NCI-H774 (cell line): ENCODE measurements at places on chromosomes 16 and 17.

DNA sequence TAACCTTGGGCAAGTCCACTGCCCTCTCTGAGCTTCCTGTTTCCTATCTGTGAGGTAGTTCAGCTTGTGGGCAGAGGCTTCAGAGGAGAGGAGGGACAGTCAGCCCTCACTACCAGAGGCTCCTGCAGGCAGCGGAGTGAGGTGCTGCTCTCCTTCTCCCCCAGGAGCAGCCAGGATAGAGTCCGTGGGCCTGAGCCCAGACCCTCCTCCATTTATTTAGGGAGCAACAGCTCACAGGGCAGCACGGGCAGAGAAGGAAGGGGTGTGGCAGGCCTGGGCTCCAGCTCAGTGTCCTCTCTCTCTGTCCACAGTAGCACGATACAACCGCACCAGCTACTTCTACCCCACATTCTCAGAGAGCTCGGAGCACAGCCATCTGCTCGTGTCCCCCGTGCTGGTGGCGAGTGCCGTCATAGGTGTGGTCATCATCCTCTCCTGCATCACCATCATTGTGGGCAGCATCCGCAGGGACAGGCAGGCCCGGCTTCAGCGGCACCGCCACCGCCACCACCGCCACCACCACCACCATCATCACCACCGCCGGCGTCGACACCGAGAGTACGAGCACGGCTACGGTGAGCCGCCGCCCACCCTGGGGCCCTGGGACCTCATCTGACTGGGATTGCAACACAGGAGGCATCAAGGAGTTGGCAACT is 42.3 kb downstream of the BEAN1 start:
- no peak for DNase-seq

- DNase-seq: peak; percentile 44
Measured at GRCh38 chr17:30232015-30232823, 3.3 kb downstream of the SLC6A4 start.

- no peak for DNase-seq
Measured at GRCh38 chr17:19258371-19258770, 21.2 kb downstream of the EPN2 start.

- DNase-seq: no peak
Measured at GRCh38 chr17:55452139-55452790, 30.6 kb upstream of the MMD start.

DNA sequence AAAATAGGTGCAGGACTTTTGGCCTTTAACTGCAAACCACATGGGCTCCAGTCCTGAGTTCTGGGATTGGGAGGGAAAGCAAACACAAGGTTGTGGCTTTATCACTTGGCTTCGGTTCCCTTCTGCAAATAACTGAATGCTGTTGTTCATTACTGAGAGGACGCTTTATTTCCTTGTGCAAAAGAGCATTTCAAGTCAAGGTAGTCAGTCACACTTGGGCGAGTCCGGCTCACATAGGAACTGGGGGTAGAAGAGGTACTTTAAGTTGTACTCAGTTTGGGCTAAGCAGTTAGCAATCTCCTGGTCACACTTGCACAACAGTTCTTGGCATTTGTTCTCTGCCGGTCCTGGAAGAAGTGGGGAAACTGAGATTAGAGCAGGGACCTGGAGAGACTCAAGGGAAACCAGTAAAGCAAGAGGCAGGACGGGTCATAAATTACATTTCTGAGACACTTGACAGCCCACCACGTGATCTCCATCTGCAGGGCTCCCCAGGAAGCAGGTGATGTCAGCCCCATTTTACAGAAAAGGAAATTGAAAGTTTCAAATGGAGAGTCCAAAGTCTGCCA is 21.6 kb downstream of the PLA2G10 start:
- DNase-seq: no peak

DNA sequence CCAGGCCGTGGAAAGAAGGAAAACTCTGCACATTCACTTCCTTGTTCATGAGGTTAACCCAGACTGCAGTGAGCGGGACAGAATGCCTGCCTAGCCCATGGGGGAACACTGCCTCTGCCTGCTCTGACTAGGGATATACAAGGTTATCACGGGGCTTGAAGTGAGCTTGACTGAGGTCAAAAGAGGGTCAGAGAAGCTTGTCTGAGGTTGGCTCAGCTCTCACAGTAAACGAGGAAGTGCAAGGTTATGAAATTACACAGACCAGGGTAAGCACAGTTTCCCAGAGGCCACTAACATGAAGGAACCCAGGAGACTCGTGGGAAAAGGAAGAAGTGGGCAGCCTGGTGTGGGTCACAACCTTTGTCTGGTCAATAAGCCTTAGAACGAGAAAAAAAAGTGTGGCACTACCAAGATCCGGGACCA is 28.7 kb downstream of the HIC1 start:
- DNase-seq: no peak

GRCh38 chr17:75501378-75502071 is 13.8 kb downstream of the CASKIN2 start:
- no peak for DNase-seq

DNA sequence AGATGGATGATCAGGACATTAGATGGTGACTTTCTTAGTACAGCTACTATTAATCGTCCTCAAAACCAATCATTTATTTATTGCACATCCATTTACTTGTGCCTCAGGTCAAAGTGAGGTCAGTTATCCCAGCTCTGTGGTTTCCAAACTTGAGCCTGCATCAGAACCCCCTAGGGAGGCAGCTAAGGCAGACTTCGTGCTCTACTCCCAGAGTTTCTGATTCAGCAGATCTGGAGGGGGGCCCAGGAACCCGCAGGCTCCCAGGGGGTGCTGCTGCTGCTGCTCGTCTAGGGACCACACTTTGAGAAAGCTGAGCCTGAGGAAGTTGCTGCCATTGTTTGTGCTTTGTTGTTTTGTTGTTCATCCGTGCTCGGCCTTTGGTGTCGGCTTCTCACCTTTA is 44.0 kb upstream of the CLEC18B start:
- DNase-seq: no peak

GRCh38 chr17:37255432-37255831 is 120.4 kb upstream of the C17orf78 start:
- DNase-seq: no peak

- DNase-seq: no peak
Measured at GRCh38 chr16:89050868-89051311, 42.8 kb upstream of the ACSF3 start.

DNA sequence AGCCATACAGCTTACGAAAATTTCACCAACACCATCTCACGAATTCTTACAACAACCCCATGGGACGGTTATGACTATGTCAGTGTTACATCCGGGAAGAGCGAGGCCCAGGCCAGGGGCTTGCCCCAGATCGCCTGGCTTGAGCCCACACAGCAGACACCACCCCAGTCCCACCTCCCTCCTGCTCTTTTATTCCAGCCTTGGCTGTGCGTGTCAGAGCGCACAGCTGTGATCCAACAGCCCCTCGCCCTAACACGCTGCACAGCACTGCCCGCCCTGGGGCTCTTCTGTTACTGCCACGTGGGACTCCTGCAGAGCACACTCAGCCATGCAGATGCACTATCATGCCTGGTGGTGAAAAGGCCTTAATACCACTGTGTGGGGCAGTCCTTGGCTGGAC is 127.9 kb downstream of the ENGASE start:
- no peak for DNase-seq

DNA sequence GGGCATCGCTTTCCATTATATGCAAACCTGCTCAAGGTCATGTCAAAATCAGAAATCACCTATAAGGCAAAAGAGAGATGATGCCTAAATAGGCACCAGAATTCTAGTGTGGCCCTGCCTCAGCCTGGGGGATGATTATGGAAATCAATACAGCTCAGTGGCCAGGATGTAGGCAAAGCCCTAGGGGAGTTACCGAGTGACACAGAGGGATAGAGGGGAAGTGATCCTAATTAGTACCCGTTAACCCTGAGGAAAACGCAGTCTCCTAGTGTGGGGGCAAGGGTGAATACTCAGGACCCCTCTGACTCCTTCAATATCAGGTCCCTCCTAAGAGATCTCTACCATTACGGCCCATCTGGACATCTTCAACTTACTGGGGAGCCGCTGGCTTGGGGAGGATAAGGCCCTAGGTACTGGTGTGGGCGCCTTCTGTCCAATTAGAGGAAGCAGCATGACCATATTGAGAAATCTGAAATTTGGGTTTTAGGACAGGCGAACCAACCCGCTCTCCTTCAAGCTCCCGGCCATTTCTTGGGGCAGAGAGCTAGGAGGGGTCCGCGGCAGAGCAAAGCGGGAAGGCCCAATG is 725 bp downstream of the NT5C3B start:
- DNase-seq: no peak

DNA sequence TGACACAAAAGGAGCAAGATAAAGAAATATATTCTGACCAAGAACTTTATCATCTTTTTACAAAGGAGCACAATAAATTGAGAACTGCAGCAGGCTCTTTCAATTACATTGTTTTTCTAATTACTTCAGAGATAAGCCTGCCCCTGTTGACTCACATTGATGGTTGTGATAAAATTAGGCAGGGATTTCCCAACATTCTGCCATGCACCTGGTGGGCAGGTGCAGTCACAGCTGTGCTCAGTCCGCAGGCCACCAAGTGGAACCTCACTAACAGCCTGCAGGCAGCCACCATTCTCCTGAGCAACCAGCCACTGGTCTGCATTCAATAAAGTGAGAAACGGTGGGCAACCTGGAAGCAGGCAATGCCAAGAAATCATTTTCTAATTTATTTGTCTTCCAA is 5.1 kb downstream of the FANCA start:
- no peak for DNase-seq

GRCh38 chr17:59767176-59767575 is 59.7 kb downstream of the VMP1 start:
- no peak for DNase-seq

- no peak for DNase-seq
Measured at GRCh38 chr16:87971933-87972332, 20.7 kb downstream of the BANP start.

DNA sequence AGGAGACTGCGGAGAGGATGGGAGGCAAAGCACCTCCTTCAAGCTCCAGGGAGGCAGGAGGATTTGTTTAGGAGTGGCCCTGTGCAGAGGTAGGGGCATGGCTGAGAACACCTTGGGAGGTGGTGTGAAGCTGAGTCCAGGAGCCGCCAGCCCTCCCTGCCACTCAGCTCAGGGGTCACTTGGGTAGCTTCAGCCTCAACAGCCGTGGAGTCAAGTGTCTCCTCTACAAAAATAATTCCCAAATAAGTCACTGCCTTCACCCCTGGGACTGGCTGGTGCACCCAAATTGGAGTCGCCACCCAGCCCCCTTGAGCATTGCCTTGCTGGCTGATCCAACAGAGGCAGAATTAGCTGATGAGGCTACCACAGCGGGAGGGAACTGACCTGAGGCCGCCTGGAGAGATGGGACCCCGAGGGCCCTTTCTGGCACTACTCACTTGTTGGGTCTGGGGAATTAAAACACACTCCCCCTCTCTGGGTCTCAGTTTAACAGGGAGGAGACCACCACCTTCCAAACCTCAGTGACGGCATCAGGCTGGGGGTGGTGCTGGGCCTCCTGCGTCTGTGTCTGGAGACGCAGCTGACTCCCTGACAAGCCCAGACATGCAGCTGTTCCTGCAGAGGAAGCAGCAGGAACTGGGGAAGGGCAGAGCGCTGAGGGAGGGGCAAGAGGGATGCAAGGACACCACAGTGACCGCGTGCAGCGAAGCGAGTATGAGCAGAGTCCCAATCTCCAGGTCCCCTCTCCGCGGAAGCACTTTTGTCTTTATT is 87.9 kb upstream of the TOB1 start:
- peak; percentile 47 for DNase-seq

DNA sequence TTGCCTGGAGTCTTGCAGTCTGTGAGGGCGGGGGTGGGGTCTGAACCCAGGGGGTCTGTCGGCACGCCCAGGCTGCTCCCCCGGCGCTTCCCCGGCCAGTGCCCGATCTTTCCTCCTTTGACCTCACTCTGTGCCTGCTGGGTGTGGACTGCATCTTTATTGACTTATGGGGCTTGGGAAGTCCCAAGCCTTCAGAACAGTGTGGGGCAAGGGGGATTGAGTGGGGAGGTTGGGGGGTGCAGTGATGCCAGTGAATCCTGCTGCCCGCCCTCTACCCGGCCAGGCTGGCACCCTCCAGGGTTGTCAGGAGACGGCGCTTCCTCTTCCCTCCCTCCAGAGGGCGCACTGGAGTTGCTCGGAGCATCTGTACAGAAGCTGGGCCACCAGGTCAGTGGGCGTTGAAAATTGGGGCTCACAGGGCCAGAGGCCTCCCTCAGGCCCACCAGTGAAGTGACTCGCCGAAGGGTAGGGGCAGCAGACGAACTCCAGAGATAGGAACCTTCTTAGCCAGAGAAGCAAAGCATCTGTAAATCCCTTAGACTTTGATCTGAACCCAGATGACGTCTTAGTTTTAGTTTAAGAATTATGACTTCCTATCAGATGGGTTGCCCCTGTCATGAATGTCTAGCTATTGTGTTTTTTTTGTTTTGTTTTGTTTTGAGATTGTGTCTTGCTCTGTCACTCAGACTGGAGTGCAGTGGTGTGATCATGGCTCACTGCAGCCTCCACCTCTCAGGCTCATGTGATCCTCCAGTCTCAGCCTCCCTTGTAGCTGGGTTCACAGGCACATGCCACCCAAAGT is 184.8 kb upstream of the CIBAR2 start:
- DNase-seq: no peak

DNA sequence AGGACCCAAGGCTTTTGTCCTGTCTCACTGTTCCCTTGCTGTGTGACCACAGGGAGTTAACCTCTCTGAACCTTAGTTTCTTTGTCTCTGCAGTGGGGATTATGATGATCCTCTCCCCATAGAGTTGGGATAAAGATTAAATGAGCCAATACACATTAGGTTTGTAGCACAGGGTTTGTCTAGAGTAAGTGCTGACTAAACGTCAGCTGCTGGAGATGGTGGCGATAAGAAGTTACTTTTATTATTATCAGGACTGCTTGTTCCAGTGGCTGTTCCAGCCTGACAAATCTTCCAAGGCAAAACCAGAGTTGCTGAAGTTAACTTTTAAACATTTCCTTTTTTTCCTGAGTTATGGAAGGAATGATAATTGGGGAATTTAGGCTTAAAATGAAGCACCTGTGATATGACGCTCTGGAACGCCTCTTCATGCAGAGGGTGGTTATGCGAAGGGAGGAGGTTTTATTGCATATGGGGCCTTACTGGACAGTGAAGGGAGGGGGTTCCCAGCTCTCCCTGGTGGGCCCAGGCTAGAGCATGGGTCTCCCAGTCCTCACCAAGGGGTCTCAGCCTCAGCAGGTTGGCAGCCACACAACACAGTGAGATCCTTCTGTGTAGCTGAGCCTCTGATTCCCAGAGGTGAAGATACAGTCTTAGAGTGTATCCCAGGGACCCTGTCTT is 35.8 kb downstream of the PLCG2 start:
- DNase-seq: no peak

GRCh38 chr17:77942112-77942988 is 16.2 kb upstream of the TNRC6C start:
- no peak for DNase-seq

GRCh38 chr16:11835891-11836649 is 15.3 kb downstream of the RSL1D1 start:
- no peak for DNase-seq

DNA sequence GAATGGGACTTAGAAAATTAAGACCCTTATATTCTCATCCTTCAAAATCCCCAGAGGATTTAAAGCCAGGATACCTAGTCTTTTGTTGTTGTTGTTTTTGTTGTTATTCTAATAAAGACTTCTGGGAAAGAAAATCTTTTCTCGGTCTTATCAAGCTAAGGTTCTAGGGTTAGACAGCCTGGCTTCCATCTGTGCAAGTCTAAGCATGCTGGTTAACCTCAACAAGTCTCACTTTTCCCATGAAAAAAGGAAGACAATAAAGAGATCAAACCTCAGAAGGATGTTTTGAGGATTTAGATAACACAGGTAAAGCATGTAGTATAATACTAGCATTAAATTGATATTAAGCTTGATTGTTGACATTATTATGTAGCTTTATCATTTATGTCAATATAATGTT is 486.4 kb upstream of the SOX9 start:
- DNase-seq: no peak
